CD4-positive, alpha-beta T cell treated with Interleukin-6 for 4 hours (primary cell): ENCODE measurements at places on chromosomes 6 and 20.
A peak's percentile ranks its signal among the peaks of the same experiment; 100 is the strongest.

DNA sequence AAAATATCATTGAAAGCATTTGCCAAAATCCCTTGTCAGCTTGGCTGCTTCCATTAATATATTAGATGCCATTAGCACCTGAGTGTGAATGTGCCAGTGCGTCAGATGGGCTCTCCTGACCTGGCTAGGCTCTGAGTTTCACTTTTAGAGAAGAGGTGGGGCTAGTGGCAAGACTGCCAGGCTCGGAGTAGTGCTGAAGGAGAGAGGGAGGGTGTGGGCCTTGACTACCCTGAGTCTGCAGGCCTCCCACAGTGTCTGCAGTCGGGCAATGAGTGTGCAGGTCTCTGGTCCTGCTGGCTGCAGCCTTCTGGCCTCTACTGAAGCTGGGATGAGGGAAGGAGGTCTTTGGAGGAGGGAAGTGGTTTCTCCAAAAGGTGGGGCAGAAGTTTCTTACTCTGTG, 34.6 kb upstream of the PNPLA1 start:
- no peak for DNase-seq

- no peak for DNase-seq
These were observed 20.4 kb upstream of the MCM3 start for GRCh38 chr6:52304983-52305390.

- no peak for DNase-seq
These were observed 182.3 kb downstream of the KIF16B start for GRCh38 chr20:16390991-16391390.

GRCh38 chr6:63278916-63279315, 40.9 kb downstream of the LGSN start:
- DNase-seq = no peak

DNA sequence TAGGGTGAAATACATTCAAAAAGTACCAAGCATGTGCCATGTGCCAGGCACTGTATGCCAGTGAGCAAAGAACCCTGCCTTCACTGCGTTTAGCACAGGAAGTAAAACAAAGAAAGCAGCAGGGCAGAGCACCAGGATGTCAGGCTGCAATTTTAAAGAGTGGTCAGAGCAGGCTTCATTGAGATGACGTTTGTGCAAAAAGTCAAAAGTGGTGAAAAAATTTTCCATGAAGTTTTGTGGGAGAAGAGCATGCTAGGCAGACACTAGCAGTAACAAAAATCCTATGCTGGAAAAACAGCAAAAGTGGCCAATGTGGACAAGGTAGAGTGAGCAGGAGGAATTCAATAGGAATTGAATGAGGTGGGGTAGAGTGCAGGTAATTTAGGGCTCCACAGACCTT, 31.3 kb downstream of the AKIRIN2 start:
- peak; percentile 4 for DNase-seq

- DNase-seq = no peak
These were observed 25.8 kb downstream of the B4GALT5 start for GRCh38 chr20:49687595-49688567.

DNA sequence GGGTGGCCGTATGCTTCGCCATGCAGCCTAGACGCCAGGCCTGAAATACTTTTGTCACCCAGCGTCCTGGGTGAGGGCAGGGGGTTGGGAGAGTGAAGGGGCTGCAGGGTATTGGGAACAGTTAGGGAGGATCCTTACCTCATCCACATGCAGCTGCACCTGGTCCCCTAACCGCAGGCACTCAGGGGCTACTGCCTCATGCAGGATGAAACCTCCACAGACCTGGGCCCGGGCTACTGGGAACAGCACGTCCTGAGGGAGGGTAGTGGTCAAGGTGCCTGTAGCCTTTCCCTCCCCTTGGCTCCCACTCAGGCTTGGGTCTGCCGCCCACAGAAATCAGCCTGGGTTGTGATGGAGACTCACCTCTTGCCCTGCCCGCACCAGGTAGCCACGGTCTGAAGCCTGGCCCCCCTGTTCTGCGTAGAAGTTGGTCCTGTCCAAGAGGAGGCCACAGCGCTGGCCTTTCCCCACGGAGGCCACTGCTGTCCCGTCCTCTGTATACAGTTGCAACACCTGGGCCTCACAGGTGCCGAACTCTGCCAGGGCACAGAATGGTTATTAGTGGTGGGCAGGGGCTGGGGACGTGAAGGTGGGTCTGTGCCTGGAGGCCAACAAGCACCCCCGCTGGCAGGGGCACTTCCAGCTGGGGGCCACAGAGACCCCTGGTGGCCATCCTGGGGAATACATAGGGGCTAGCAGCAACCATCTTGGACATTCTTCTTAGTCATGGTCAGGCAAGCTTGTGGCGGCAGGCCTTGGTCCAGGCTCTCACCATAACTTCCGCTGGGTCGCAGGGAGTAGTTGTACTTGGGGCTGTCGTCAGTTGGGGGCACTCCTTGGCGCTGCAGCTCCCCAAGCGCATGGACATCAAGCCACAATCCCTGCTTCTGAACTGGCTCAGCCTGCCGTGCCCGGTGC, 8.6 kb downstream of the AARS2 start:
- peak; percentile 59 for DNase-seq

GRCh38 chr20:6837730-6838129, 70.2 kb downstream of the BMP2 start:
- DNase-seq = no peak

- peak; percentile 13 for DNase-seq
These were observed 33.1 kb upstream of the LCA5 start for GRCh38 chr6:79570129-79571029.

DNA sequence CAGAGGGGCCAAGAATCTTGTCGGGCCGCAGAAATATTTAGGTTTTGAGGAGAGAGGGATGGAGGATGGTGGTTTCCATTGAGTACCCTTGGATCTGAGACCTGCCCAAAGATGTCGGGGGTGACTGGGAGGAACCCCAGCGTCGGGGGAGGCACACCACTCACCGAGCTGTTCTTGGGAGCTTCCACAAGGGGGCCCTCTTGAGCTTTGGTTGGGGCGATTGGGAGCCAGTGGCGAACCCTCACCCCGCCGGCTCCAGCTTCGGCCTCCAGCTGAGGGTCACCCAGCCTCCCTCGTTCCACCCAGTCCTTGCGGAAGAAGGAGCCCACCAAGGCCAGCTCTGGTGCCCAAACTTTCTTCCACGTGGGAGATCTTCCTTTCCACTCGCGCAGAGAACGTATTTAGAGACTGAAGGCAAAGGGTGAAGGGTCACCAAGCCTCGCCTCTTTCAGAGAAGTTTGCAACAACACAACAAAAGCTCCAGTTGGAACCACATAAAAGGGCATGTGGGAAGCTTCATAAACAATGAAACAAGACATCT, 33.6 kb downstream of the APCDD1L start:
- peak; percentile 70 for DNase-seq
